ENCODE measurements at places on chromosomes 11 and 22. TPM values are rescaled to one million over a fixed set of nuclear protein-coding genes. Genes with fewer than 3 reads are reported as not detected.

Gene TCIRG1
- total RNA-seq, result 247 TPM

Gene CD248
- total RNA-seq, result 7.8 TPM

Gene RPL27A
- total RNA-seq, result 1,317 TPM

Gene ZNF215
- 4.0 TPM for total RNA-seq

Gene DDIAS
- not detected for total RNA-seq

Gene UBQLN3
- 0.46 TPM for total RNA-seq

Gene MYOD1
- not detected for total RNA-seq

Gene ADSL
- total RNA-seq, result 37.1 TPM

Gene MMP11
- total RNA-seq, result not detected

Gene MAJIN
- total RNA-seq, result not detected

Gene OTUB1
- total RNA-seq, result 58.6 TPM

GRCh38 chr11:37727371-37727770 lies 1129.3 kb upstream of the RAG2 start:
- no peak overlapping the region for H3K27ac ChIP-seq
- H3K4me1 ChIP-seq, result no peaks in the 10 kb centered on the region
- no peaks in the 10 kb centered on the region for H3K27me3 ChIP-seq
- H3K36me3 ChIP-seq, result no peaks in the 10 kb centered on the region
- DNase-seq, result no peak

GRCh38 chr11:7533199-7534041 lies 19.6 kb downstream of the PPFIBP2 start:
- H3K27me3 ChIP-seq, result no peaks in the 10 kb centered on the region
- H3K4me1 ChIP-seq, result no peaks in the 10 kb centered on the region

DNA sequence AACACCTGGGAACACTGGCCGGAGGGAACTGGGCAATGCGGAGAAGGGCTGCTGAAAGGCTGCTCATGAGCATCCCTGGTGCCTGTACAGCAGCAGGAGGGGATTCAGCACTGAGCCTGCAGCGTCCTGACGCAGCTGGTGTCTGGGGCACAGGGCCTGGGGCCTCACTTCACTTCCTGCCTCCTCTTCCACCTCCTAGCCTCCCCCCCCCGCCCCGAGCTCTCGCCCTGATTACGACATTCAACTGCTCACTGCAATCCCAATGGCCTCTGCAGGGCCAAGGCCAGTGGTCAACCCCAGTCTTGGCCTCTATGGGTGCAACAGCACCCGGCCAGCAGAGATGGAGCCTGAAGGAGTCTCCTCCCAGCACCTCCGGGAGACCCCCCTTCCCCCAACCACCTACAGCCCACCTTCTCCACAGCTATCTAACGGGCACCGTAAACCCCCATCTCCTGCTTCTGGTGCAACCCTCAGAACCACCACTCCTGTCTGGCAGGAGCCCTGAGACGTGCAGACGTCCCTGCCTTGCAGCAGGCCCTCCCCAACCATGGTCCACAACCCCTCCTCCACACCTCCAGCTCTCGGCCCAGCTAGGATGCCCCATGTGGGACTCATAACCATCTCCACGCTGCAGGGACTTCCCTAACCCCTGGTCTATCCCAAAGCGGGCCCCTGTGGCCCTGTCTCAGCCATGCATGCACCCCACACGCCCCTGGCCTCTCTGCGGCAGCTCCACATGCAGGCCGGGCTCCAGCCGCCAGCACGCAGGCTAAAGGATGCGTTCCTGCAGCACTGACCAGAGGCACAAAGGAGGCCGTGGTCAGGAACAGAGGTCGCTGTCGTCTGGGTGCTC lies 38.2 kb downstream of the BRD1 start:
- peak; percentile 48 for DNase-seq
- peak overlapping the region; percentile 10 for H3K4me3 ChIP-seq
- peak overlapping the region; percentile 74 for H3K27ac ChIP-seq

DNA sequence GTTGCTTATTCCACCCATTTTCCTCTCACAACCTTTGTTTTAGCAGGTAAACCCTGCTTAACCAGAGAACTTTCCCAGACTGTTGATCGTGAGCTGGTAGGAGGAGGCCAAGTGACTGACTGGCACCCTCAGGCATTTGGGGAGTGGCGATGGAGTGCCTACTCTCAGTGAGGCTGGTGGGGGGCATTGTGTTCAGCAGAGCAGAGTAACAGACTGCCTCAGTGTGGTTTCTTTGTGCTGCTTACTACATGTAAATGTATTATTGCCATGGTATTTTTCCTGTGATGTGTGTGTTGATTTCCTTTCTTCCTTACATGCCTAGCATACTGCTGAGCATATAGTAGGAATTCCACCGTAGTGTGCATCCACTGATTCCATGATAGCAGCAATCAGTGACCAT lies 2.6 kb downstream of the MARK2 start:
- no peak for DNase-seq
- peaks cover 75% of the 10 kb centered on the region for H3K4me1 ChIP-seq
- H3K36me3 ChIP-seq, result peaks cover 6% of the 10 kb centered on the region
- H3K4me3 ChIP-seq, result no peak overlapping the region
- H3K27ac ChIP-seq, result peak overlapping the region; percentile 90

GRCh38 chr11:34345540-34345876 lies 12.3 kb downstream of the ABTB2 start:
- H3K4me1 ChIP-seq, result peaks cover 16% of the 10 kb centered on the region
- H3K4me3 ChIP-seq, result no peak overlapping the region
- H3K27me3 ChIP-seq, result no peaks in the 10 kb centered on the region
- no peak overlapping the region for H3K27ac ChIP-seq

- no peaks in the 10 kb centered on the region for H3K27me3 ChIP-seq
- no peak for DNase-seq
- H3K27ac ChIP-seq, result no peak overlapping the region
Measured at GRCh38 chr11:107183953-107184352, 165.7 kb upstream of the GUCY1A2 start.

- no peaks in the 10 kb centered on the region for H3K36me3 ChIP-seq
- no peak overlapping the region for H3K4me3 ChIP-seq
- no peaks in the 10 kb centered on the region for H3K4me1 ChIP-seq
- no peak for DNase-seq
- H3K27me3 ChIP-seq, result no peaks in the 10 kb centered on the region
Measured at GRCh38 chr22:47943729-47944700, 1181.6 kb downstream of the TBC1D22A start.

DNA sequence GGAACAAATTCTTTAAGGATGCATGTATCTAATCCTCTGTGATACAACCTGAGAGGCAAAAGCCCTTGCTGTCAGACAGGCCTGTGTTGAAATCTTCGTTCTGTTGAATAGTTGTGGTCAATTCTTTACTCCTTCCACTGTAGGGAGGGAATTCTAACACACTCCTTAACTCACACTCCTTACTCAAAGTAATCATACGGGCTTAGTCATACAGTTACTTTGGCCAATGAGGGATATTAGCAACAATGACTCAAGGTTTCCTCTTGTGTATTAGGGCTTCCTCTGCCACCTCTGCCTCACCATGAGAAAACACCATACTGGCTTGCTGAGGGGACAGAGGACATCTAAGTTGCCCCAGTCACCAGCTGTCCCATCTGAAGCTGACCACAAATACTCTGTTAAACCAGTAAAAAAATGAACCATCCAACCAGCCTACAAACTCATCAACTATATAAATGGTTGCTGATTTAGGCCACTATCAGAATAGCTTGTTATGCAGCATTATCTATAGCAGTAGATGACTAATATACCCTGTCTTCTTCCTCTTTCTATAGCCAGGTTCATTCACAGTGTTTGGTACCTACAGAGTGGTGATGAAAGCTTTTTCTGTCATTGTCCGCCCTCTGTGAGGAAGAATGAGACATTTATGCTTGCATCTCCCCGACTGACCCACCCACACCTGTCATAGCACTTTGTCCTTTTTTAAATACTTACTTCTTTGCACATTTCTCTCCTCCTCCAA lies 322.8 kb upstream of the SYN3 start:
- no peaks in the 10 kb centered on the region for H3K4me1 ChIP-seq
- H3K27me3 ChIP-seq, result no peaks in the 10 kb centered on the region
- no peak overlapping the region for H3K4me3 ChIP-seq
- no peak for DNase-seq
- no peaks in the 10 kb centered on the region for H3K36me3 ChIP-seq

DNA sequence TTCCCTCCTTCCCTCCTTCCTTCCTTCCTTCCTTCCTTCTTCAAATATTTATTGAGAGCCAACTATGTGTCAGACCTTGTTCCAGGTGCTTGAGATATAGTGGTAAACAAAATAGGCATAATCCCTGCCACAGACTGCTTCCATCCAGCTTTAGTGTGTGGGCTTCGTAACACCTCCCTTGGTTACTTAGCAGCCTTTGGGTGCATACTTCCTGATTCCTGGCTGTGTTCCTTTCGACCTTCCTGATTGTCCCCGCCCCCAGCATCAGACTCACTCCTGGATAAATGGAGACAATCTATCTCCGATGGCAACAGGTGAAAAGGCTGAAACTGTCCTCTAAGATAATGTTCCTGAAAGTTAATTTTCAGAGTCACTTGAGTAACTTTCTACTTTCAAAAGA lies 13.5 kb downstream of the CCDC81 start:
- H3K27ac ChIP-seq, result no peak overlapping the region
- H3K36me3 ChIP-seq, result no peaks in the 10 kb centered on the region
- no peaks in the 10 kb centered on the region for H3K4me1 ChIP-seq
- DNase-seq, result no peak
- H3K27me3 ChIP-seq, result no peaks in the 10 kb centered on the region

DNA sequence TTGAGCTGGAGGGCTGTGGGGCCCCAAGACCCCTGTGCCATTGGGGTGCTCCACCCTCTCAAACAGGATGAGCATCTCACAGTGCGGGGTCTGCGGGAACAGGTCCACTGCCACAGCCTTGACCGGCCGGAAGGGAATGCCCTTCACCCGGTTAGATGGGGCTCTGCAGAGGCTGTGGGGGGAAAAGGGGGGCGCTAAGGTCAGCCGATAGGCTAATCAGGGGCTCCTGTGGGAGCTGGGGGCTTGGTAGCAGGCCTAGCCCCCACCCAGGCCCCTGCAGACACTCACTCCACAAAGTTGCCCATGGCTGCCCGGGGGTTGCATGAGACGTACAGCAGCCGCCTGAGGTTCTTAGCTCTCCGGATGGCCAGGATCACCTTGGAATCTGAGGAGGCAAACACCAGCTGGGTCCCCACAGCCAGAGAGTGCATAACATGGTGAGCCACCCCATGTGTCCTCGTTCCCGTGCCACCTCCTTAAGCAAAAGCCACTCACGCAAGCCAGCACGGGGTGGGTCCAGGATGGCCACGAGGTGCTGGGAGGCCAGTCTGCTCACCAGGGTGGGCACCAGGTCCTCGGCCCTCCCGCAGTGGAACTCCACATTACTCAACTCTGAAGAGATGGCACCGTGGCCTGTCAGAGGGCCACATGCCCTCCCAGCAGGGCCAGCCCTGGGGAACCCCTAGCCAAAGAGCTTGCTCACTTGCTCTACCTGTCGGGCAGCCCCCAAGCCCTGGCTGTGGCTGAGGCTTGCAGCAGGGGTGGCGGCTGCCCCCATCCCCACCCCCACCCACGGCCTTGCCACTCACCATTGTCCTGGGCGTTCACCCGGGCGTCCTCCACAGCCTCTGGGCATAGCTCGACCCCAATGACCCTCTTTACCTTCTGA lies 3.0 kb upstream of the RANBP1 start:
- no peak overlapping the region for H3K27ac ChIP-seq
- peaks cover 21% of the 10 kb centered on the region for H3K4me1 ChIP-seq
- H3K27me3 ChIP-seq, result no peaks in the 10 kb centered on the region
- H3K36me3 ChIP-seq, result peaks cover 13% of the 10 kb centered on the region
- H3K4me3 ChIP-seq, result no peak overlapping the region

- H3K27ac ChIP-seq, result no peak overlapping the region
- H3K4me1 ChIP-seq, result no peaks in the 10 kb centered on the region
- no peak for DNase-seq
- no peaks in the 10 kb centered on the region for H3K36me3 ChIP-seq
Measured at GRCh38 chr11:8501836-8502235, 92.2 kb downstream of the STK33 start.

- no peaks in the 10 kb centered on the region for H3K27me3 ChIP-seq
- no peak overlapping the region for H3K27ac ChIP-seq
- no peak overlapping the region for H3K4me3 ChIP-seq
- DNase-seq, result no peak
- peaks cover 5% of the 10 kb centered on the region for H3K4me1 ChIP-seq
- no peaks in the 10 kb centered on the region for H3K36me3 ChIP-seq
Measured at GRCh38 chr22:40027191-40028097, 32.7 kb downstream of the FAM83F start.

GRCh38 chr11:129434641-129435498 lies 59.2 kb downstream of the BARX2 start:
- H3K4me1 ChIP-seq, result no peaks in the 10 kb centered on the region
- H3K27me3 ChIP-seq, result no peaks in the 10 kb centered on the region
- H3K27ac ChIP-seq, result no peak overlapping the region
- H3K36me3 ChIP-seq, result no peaks in the 10 kb centered on the region
- no peak overlapping the region for H3K4me3 ChIP-seq

- H3K4me1 ChIP-seq, result peaks cover 31% of the 10 kb centered on the region
- no peaks in the 10 kb centered on the region for H3K36me3 ChIP-seq
- peak; percentile 39 for DNase-seq
- H3K27me3 ChIP-seq, result no peaks in the 10 kb centered on the region
- H3K4me3 ChIP-seq, result peak overlapping the region; percentile 82
- peak overlapping the region; percentile 79 for H3K27ac ChIP-seq
Measured at GRCh38 chr22:49853981-49854831, 562 bp downstream of the ZBED4 start.

GRCh38 chr11:125250318-125251213 lies 86.0 kb downstream of the PKNOX2 start:
- no peaks in the 10 kb centered on the region for H3K27me3 ChIP-seq
- no peaks in the 10 kb centered on the region for H3K36me3 ChIP-seq
- no peak overlapping the region for H3K4me3 ChIP-seq
- no peak for DNase-seq
- peak overlapping the region; percentile 17 for H3K27ac ChIP-seq

- H3K27me3 ChIP-seq, result no peaks in the 10 kb centered on the region
- H3K4me3 ChIP-seq, result no peak overlapping the region
- no peak overlapping the region for H3K27ac ChIP-seq
Measured at GRCh38 chr22:41030891-41031290, 61.5 kb upstream of the EP300 start.

DNA sequence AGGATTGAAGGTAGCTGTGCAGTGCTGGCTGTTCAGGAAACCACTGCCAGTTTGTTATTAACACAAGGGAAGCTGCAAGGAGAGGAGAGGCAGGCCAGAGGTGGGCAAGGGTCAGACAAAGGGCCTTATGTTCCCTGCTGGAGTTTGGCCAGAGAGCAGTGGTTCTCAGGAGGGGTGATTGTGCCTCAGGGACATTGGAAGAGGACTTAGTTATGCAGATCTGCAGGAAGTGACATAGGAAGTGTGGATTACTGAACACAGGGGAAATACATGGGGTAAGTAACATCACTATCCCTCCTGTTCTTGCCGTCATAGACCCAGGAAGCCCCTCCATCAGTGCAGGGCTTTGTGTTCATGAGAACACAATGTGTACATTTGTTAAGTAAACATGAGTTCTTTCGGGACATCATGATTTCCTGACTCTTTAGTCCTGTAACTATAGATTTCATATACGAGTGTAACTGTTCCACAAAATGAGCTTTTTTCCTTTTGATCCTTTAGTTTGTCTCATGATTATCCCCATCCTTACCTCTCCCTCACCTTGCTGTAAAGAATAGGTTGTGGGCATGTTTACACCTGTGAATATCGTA lies 5.9 kb downstream of the SRRD start:
- no peak overlapping the region for H3K27ac ChIP-seq
- peaks cover 71% of the 10 kb centered on the region for H3K36me3 ChIP-seq

GRCh38 chr11:69351460-69351859 lies 57.5 kb downstream of the MYEOV start:
- no peak for DNase-seq
- no peaks in the 10 kb centered on the region for H3K27me3 ChIP-seq
- no peak overlapping the region for H3K27ac ChIP-seq
- H3K4me1 ChIP-seq, result no peaks in the 10 kb centered on the region
- no peaks in the 10 kb centered on the region for H3K36me3 ChIP-seq
- H3K4me3 ChIP-seq, result no peak overlapping the region

Measured in upper lobe of left lung (tissue), 6 donors.